CD8-positive, alpha-beta memory T cell (primary cell): ENCODE measurements at places on chromosomes 13 and 19. TPM values are rescaled to one million over a fixed set of nuclear protein-coding genes. Genes with fewer than 3 reads are reported as not detected.

DNA sequence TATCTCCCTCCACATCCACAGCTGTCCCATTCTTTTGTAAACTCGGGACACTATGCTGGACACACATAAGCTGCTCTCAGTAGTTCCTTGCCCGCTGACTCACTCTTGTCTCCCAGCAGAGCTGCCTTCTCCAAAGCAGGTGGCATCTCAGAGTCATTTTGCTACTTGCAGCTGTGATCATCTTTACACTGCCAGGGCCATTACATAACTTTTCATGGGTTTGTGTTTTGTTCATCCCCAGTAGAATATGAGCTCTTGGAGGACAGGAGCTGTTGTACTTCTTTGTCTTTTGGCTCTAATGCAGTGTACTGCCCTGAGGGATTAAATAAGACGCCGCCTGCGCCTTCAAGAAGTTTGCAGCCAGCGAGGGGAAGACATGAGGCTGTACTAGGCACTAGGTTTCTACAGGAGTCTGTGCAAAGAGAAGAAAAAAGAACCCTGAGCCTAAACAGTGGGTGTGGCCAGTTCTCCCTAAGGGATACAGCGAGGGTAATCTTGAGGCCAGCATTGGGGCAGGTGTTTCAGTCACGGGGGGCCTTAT lies 40.8 kb upstream of the GPR183 start:
- H3K27me3 ChIP-seq: no peaks in the 10 kb centered on the region
- H3K4me1 ChIP-seq: peaks cover 64% of the 10 kb centered on the region
- peaks cover 21% of the 10 kb centered on the region for H3K36me3 ChIP-seq
- DNase-seq: no peak

Gene COL4A2
- total RNA-seq: not detected

Gene FIZ1
- 25.8 TPM for total RNA-seq

DNA sequence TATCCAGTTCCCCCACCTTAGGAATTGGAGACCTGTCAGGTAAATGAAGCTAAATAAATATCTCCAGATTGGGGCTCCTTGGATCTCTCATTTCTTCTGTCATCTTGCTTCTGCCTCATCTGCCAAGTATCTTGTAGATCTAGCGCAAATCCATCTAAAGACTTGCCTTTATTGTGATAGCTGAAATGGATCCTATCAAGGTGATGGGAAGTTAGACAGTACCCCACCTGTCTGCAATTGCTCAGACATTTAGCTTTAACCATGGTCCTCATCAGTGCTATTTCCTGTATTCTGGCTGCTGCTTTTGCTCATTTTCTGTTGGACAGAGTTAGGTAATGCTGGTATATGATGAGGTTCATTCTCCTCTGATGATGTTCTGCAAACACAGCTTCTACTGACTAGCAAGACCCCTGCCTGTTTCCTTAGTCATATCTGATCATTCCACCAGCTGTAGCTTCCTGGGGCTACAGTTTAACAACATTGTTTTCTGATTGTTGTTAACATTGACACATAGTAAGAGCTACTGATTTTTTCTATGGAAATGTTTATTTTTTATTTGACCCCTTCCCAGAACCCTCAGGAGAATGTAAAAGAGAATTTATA lies 340.0 kb downstream of the DCT start:
- no peak overlapping the region for H3K4me3 ChIP-seq
- no peaks in the 10 kb centered on the region for H3K4me1 ChIP-seq
- H3K27ac ChIP-seq: no peak overlapping the region
- DNase-seq: no peak

DNA sequence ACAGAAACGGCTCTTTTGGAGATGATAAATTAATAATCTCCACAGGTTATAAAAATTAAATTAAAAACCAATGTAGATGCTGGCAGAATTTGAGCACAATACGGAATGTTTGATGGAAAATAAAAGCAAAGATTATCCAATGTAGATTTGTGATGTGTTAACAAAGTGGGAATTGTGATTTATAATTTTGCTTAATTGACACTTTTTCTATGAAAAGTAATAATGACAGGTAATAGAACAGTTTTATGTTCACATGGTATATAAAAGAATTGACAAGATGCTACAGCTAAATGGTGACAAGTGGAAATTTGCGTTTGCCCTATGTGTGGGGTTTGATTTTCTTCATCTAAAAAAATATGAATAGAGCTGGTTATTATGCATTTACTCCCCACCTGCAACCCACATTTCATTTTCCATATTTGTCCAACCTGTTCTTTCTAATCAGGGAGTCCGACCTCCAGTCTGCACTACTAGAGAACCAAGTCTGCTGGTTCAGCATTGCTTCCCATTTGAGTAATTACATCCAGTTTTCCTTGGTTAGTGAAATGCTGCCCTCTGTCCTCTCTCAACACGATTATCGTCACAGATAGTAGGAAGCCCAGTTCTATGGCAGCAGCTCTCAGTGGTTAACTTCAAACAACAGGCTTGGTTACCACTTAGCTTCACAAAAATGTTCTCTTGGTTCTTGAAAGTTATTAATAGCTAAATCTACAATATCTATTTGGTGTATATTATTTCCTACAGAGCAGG lies 61.4 kb upstream of the SLITRK1 start:
- H3K36me3 ChIP-seq: no peaks in the 10 kb centered on the region
- no peak for DNase-seq
- no peaks in the 10 kb centered on the region for H3K4me1 ChIP-seq
- no peaks in the 10 kb centered on the region for H3K27me3 ChIP-seq
- no peak overlapping the region for H3K27ac ChIP-seq

Gene ZNF439
- total RNA-seq: 6.2 TPM

DNA sequence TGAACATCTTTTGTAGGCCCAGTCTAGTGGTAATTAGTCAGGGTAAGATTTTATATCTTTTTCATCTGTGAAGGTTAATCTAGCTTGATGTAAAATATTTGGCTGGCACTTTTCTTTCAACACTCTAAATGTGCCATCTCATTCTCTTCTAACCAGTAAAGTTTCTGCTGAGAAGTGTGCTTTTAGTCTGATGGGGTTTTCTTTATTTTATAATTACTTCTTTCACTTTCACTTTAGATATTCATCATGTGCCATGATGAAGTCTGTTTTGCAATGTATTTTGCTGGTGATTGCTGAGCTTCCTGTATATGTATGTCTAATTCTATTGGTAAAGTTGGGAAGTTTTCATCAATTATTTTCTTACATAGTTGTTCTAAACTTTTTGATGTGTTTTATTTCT lies 31.9 kb downstream of the ZNF726 start:
- no peak for DNase-seq
- no peaks in the 10 kb centered on the region for H3K4me1 ChIP-seq
- H3K4me3 ChIP-seq: no peak overlapping the region
- H3K27me3 ChIP-seq: no peaks in the 10 kb centered on the region
- H3K36me3 ChIP-seq: no peaks in the 10 kb centered on the region

GRCh38 chr13:67223742-67224141 lies 6.4 kb downstream of the PCDH9 start:
- H3K36me3 ChIP-seq: no peaks in the 10 kb centered on the region
- H3K27me3 ChIP-seq: peaks cover 4% of the 10 kb centered on the region
- peaks cover 2% of the 10 kb centered on the region for H3K4me1 ChIP-seq
- no peak for DNase-seq
- H3K27ac ChIP-seq: no peak overlapping the region

Gene U2AF2
- 386 TPM for total RNA-seq

Gene ALKBH7
- 34.3 TPM for total RNA-seq

DNA sequence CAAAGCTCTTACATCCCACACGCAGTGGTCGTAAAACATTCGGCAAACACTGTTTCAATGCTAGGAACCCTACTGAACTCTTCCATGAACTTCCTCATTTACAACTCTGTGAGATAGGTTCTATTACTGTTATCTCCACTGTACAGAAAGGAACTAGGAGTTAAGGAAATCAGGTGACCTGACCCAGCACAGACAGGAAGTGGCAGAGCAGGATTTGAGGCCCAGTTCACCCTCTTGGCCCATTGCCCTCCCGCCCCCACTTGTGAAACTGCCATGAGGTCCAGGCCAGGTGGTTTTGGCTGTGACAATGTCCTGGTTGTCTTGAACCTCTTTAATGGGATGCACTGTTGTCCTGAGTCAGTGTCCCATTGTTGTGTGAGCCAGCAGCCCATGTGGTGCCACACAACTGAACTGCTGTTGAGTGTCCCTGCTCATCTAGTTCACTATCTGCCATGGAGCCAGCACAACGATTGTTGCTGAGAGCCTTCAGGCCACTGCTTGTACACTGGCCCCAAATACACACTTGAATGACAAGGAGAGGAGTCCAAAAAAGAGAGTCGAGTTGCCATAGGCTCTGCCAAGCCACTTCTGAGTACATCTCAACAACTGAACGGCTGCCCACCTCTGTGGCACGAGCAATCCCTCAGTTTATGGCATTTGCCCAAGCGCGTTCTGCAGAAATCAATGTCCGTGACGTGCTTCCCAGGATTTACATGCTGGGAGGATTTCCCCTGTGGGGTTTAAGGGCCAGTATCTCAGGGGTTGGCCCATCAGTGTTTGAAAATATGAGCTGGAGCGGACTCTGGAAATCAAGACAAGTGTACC lies 484.6 kb downstream of the TSHZ3 start:
- no peaks in the 10 kb centered on the region for H3K36me3 ChIP-seq
- no peaks in the 10 kb centered on the region for H3K4me1 ChIP-seq

Gene IRGC
- not detected for total RNA-seq

Gene STOML3
- not detected for total RNA-seq

DNA sequence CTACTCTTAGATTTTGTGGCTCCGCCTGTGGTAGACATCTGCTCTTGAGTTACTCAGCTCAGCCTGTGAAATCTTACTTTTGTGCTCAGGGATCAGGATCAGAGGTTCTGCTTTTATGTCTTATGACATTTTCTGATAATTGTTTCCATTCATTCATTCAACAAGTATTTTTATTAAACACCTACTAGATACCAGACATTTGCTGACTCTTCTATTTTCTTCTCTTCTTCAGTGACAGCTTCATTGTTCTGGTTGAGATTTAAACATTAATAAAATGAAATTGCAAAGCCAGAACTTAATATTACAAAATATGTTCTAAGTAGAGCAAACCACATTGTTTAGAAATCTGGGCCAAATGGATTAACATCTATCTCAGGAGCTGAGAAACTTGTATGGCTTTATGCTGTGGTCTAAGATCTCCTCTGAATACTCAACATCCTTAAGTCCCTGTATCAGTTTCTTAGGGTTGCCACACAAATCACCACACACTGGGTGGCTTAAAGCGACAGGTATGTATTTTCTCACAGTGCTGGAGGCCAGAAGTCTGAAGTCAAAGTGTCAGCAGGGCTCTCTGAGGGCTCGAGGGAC lies 15.8 kb upstream of the MICU2 start:
- DNase-seq: no peak
- no peak overlapping the region for H3K4me3 ChIP-seq
- no peak overlapping the region for H3K27ac ChIP-seq

DNA sequence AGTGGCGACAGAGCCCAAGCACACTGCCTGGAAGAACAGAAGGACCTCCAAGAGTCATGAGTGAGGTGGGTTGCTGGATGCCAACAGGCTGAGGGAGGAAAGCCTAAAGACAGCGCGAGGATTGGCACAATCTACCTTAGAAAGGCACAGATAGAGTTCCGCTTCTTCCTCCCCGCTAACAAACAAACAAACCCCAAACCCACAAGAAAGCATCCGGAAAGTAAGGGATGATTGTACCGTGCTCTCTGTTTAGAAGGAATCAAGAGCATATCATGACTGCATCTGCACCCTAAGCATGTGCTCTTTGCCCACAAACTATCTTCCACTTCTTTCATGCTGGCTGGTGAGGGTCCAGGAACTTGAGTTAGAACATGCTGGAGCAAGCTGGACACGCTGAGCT lies 233.0 kb upstream of the KLF12 start:
- H3K27me3 ChIP-seq: no peaks in the 10 kb centered on the region
- H3K4me1 ChIP-seq: no peaks in the 10 kb centered on the region
- no peak overlapping the region for H3K27ac ChIP-seq
- no peak overlapping the region for H3K4me3 ChIP-seq
- no peak for DNase-seq

DNA sequence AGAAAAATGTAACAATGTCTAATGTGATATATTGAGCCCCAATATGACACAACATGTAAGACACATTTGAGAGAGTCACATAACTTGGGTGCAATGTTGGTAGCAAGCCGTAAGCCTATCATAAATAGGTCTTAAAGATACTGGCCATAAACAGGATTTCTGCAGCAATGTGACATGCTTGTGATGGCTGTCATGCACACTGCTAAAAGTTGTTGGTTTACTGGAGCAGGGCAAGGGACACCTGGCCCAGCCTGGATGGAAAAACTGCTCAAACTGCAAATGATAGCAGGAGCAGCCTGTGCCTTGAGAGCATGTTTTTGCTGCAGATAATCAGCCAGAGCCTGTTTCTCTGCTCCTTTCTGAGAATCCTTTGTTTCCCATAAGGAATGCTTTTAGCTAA lies 136.7 kb upstream of the ZNF91 start:
- DNase-seq: no peak
- no peak overlapping the region for H3K4me3 ChIP-seq
- no peaks in the 10 kb centered on the region for H3K27me3 ChIP-seq
- H3K27ac ChIP-seq: no peak overlapping the region
- H3K36me3 ChIP-seq: no peaks in the 10 kb centered on the region
- H3K4me1 ChIP-seq: no peaks in the 10 kb centered on the region

- peaks cover 6% of the 10 kb centered on the region for H3K27me3 ChIP-seq
- H3K4me1 ChIP-seq: no peaks in the 10 kb centered on the region
- no peaks in the 10 kb centered on the region for H3K36me3 ChIP-seq
- no peak overlapping the region for H3K27ac ChIP-seq
- DNase-seq: no peak
Observed at GRCh38 chr13:95546919-95547318, 5.6 kb upstream of the CLDN10 start.
